ENCODE measurements at places on chromosomes 1 and 21.

DNA sequence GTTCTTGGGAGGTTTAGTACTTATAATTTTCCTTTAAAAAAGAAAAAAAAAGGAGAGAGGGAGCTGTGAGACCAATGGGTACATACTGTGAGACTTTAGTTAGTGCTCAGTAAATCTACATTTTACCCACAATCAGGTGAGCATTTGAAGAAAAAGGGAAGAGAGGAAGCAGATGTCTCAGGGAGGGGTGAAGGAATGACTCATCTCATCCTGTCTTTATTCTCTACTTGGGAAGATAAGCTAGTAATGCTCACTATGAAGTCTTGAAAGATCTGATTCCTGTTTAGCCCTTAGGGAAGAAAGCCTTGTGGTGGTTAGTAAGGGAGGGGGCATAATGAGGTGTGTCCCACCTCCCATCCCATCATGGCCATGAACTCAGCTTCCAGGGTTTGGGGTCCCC lies 112.6 kb downstream of the PLD5 start:
- DNase-seq: no peak

GRCh38 chr1:109786531-109787021 lies 22.9 kb upstream of the EPS8L3 start:
- DNase-seq: no peak

- DNase-seq: no peak
Observed at GRCh38 chr1:182716740-182717720, 32.6 kb upstream of the RGS8 start.

DNA sequence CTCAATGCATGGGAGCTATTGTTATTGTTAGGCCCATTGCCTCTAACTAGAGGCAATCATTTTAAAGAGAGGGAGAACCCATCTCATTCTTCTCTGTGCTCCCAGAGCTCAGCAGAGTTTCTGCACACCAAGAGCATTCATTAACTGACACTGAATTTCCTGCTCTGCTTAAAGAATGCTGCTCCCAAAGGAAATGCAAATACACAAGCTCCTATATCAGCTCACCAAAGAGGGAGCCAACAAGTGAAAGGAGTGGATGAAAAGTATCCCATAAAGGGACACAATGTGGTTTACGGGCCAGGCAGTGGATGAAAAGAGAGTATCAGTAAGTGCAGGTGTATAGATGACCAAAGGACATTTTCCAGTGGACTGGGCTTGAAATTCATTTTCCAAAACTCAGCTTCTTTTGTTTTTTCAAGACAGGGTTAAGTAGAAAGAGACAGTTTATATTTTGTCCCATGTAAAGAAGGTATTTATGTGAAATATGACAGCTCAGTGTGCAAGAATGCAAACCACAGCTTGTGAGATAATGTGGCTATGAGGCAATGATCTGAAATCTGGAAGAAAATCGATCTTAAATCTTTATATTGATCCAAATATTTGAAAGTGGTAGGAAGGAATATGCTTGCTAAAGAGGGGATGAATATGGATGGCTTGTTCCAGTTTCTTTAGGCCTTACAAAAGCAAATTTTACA lies 207.7 kb upstream of the CAMK1G start:
- no peak for DNase-seq

- no peak for DNase-seq
Observed at GRCh38 chr1:243501002-243501401, 245.2 kb downstream of the SDCCAG8 start.

DNA sequence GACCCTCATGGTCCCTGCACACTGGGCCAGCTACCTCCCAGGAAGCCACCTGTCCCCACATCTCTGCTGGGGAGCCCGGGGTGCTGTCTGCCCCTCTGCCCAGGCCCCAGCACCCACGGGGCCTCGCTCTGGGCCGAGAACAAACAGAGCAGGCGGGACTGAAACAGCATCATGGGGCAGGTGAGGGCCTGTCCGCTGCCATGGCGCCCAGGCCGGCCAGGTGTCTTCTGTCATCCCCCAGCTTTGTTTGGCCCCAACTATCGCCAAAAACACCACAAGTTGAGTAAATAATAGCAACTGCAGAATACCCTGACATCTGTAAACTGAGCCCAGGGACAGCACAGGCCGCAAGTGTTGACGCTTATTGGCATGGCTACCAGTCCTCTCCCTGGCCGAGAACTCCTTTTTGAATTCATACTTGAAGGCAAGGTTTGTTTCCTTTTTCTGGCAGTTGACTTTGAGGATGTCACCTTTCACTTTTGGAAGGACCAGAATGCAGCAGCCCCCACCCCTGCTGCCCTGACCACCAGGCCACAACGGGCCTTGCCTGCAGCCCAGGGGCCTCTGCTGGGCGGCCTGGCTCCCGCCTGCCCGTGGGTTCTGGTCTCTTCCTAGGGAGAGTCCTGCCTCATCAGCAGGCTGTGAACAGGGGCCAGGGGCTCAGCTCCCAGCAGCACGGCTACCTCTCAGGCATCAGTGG lies 152.7 kb downstream of the CASZ1 start:
- no peak for DNase-seq

- no peak for DNase-seq
Observed at GRCh38 chr1:190908691-190909090, 431.0 kb upstream of the BRINP3 start.

DNA sequence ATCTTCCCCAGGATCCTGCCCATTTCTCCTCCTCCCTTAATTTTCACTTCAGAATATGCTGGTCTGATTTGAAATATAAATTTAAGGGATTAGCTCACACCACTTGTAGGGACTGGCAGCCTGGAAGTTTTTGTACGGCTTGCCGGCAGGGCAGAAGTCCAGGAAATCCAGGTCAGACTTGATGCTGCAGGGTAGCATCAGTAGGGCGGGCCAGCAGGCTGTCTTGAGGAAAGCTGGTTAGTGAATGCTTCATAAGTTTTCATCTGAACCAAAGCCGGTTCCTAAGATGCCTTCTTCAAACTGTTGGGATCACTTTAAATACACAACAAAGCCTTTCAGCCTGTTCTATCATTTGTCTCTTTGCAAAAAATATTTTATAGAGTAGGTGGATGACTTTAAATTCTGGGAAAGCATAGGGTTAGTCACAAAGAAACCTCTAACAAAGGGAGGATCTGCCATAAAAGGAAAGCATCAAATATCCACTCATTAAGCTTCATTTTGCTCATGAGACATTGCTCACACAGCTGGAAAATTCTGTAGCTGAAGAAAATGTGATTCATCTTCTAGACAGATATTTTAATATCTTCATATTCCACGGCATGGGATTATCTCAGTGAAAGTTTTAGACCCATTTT lies 90.7 kb upstream of the GFI1 start:
- DNase-seq: no peak

DNA sequence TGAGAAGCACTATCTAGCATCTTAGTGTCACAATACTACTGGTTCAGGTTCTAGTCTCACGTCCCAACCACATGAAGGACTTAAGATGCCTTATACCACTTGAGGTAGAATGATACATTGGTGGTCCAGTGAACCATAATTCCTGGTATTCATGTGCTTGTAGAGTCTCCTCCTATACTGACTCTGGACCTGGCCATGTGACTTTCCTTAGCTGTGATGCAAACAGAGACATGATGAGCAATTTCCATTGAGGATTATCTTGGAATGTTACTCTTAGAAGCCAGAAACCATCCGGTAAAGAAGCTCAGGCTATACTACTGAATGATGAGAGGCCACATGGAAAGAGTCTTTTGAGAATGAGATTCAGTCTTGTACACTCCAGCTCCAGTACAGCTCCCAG lies 105.7 kb downstream of the NME7 start:
- no peak for DNase-seq

- DNase-seq: no peak
Observed at GRCh38 chr1:9371391-9371935, 78.8 kb downstream of the SPSB1 start.

GRCh38 chr1:172391976-172392375 lies 28.5 kb upstream of the C1orf105 start:
- DNase-seq: no peak

GRCh38 chr1:230794431-230794830 lies 47.2 kb downstream of the CAPN9 start:
- no peak for DNase-seq

DNA sequence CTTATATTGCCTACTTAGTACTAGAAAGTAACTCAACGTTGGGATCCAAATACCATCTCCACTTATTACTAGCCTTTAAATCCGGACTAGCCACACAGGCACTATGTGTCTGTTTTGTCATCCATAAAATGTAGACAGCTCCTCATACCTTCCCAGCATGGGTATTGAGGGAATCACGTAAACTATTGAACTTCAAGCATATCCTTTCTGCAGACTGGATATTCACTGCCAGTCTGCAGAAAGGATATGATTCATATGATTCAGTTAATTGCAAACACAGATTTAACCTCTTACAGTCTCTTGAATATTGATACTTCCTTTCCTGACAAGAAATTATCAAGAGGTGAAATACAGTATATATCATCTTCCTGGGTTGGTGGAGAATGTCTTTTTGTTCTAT lies 186.0 kb downstream of the LEPR start:
- no peak for DNase-seq

DNA sequence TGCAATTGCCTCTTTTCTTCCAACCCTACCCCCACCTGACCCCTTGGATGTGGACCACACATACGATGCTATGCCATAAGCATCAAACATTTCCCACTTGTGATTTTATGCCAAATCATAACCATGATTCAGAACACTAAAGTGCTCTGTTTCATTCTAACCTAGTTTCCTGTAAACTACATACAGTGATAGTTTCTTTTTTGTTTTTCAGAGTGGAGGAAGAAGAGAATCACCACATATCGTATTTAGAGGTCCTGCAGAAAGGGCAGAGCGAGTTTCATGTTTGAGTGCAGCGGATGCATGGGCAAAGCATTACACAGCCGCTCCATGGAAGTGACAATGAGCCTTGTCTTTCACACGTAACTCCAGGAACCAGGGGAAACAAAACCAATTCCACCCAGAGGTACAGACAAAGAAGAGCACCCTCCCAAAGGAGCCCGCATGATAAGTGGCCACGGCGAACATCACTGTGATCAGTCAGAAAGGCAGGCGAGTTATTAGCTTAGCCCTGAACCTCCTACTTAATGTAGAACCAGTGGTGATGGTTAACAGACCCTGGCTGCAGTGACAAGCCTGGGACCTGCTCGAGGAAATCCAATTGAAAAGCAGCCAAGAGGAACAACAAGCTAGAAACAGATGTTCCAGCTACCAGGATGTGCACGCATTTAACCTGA lies 64.0 kb upstream of the ZNF281 start:
- DNase-seq: no peak

- DNase-seq: no peak
Observed at GRCh38 chr1:197269053-197269452, 1.0 kb downstream of the CRB1 start.

DNA sequence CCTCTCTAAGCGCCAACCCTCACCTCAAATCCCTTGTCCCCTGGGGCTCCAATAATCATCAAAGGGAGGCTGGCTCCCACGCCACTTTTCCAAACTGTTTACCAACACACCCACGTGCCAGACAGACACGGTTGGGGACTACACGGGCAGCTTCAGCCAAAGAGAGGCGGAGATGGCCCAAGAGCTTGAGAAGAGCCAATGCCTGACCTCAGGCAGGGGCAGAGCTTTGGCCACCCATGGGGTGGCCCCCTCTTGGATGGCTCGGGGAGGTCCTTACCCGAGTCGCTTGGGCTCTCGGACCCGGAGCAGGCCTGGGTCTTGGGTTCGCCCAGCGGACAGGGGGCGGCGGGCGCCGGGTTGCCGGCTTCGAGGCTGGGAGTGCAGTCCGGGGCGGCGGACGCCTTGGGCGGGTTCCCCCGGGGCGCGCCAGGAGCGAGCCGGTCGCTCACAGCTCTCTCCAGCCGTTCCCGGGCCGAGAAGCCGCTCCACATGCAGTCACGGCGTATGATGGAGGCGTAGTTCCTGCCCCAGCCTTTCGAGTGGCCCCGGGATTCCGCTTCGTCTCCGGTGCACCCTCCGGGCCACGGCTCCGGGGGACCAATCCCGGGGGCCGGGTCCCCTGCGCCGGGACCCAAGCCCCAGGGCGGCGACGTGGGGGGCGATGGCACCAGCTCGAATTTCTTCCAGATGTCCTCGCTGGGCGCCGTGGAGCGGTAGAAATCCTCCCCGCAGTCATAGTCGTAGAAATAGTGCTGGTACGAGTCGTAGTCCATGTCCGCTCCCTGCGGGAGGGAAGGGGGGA lies 854 bp downstream of the MYCL start:
- no peak for DNase-seq

- no peak for DNase-seq
Observed at GRCh38 chr1:83086346-83086745, 912.6 kb downstream of the TTLL7 start.

DNA sequence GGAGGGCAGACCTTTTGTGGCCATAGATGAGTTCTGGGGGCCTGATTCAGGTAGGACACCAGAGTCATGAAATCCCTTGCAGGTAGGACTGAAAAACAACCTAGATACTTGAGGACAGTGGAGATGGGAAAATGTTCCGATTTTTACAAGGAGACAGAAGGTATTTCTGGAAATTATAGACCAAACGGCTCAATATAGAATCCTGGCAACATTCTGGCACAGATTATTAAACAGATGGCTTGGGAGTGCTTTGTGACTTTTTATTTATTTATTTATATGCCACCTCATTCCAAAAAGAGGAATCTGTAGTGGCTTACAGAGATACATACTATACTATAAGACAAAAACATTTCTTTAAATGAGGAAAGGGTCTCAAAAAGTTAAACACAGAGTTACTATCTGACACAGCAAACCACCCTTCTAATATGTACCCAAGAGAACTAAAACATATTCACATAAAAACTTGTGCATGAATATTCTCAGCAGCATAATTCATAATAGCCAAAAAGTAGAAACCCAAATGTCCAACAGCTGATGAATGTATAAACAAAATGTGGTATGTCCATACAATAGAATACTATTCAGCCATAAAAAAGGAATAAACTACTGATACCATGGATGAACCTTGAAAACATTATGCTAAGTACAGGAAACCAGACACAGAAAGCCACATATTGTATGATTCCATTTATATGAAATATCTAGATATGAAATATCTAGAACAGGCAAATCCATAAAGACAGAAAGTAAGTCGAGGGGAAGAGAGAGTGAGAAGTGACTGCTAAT lies 49.8 kb downstream of the CDK18 start:
- DNase-seq: no peak

- no peak for DNase-seq
Observed at GRCh38 chr1:20367626-20368025, 77.0 kb downstream of the VWA5B1 start.
